ENCODE measurements at places on chromosomes 12 and 14.

DNA sequence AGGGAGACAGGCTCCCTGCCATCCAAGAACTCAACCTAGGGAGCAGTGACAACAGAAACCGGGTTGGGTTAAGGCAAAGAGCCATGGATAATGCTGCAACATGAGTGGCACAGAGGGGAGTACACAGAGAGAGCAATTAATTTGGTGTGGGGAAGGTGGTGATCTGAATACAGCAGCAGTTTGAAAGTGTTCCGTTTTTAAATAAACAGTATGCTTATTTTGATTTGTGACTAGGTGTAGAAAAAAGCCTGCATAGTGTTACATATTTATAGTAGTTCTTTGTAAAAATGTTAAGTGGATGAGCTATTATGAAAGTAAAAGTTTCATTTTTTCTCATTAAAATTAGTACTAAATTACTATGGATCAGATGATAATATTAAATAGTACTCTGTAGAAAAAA lies 8.7 kb downstream of the AKAP5 start:
- no peak for DNase-seq

DNA sequence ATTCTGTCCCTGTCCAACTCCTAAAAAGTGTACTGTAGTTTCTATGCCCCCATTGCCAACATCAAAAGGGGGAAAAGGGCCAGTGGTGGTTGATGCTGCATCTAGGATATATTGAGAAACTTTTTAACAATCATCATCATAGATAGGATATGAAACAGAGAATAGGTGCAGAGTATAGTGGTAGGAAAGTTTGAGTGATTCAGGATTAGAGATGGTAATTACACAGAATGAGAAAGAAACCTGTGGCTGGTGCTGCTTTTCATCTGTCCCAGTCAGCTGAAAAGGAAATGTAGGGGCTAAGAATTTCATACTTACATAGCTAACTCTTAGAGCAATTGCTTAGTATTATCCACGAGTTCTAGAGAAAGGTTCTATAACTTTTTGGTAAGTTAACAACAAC lies 67.6 kb downstream of the GTF2A1 start:
- no peak for DNase-seq

GRCh38 chr14:51298895-51299294 lies 58.8 kb downstream of the TMX1 start:
- no peak for DNase-seq

- DNase-seq = peak; percentile 67
Measured at GRCh38 chr14:91315844-91316267, 71.4 kb upstream of the GPR68 start.

- DNase-seq = no peak
Measured at GRCh38 chr14:36505181-36505815, 14.7 kb downstream of the NKX2-1 start.

DNA sequence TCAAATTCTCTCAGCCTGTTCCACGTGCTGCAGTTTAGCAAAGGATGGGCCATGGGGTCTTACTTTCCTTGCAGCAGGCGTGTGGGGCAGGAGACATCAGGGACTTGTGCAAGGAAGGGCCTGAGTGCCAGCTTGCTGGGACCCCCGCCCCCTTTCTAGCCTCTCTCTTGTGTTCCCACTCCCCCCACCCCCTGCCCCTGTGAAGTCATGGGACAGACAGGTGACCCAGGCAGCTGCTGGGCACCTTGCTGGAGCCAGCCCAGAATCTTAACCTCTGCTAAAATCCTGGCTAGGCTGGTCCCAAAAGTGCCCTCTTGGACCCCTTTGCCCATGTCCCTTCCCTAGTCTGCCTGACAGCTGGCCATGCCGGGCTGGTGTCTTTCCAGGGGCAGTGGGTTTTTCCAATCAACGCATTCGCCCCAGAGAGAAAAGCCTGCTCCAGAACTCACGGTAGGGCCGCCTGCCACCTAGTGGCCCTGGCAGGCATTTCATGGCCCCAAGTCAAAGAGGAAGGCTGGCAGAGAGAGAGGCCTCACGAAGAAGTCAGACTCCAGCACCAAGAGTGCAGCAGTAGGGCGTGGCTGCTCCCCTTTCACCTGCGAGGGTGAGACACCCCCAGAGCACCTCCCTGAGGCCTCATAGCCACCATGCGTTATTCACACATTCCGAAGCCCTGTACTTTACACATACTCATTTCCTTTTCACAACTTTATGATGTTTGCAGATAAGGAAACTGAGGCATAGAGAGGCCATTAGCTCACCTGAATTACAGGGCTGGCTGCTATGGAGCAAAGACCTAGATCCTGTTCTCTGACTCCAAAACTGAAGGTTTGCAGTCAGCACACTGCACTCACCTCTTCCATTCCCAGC lies 67.4 kb downstream of the LGMN start:
- DNase-seq = peak; percentile 85

DNA sequence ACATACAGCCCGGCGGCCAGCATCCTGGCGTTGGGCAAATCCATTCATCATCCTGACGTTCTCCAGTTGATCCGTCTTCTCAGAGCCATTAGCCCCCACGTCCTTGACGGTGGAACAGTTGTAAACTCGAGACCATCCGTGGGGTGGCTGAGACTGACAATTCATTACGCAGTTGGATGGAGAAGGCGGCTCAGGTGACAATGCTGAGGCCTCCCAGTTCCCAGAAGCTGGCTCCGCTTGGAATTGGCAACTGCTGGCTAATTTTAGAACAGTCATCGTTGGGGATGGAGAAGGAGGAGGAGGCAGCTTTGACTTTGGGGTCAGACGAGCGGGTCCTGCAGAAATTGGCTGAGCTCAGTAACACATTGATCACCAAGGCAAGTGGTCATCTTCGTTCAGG lies 186.5 kb downstream of the PHETA1 start:
- no peak for DNase-seq

- no peak for DNase-seq
Measured at GRCh38 chr14:77303417-77304156, 17.1 kb downstream of the POMT2 start.

DNA sequence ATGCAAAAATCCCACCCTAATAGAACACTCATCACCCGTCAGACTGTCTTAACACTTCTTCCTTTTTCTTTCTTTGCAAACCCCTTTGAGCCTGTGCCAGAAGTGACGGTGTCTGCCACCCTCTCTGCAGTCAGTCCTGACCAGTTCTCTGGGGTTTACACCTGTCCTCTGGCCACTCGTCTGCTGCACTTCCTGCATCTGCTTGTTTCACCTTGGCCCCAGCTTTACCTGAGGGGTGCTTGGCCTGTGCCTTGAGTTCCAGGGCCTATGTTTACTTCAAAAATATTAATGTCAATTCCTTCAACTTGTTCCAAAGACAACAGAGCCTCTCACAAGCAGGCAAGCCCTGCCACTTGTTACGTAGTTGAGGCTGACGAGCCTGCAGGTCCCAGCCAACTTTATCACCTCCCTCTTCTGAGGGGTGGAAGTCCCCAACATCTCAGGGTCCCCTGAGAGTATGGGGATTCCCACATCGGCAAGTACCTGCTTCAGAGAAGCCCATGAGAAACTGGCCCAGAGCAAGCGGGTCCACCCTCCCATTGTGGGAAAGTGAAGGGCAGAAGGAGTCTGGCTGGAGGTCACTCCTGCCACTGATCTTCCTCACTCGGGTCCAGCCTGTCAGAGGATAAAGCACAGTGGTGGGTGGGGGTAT lies 205.4 kb downstream of the DAD1 start:
- peak; percentile 28 for DNase-seq

DNA sequence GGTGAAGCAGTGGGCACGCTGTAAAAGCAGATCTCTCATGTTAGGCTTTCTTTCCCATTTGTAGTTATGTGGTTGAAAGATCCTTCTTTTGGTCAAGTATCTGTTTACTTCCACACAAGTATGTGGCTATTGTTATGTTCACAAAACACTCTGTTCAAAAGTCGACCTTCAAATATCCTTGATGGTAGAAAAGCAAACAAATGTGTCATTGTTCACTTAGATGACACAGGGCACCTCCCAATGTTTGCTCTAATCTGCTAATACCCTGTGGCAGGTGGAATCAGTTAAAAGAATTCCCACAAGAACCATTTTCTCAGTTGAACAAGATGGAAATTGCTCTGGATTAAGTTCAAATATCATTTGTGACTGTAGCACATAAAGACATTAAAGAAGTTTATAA lies 43.6 kb upstream of the NAA30 start:
- DNase-seq = no peak

GRCh38 chr12:24945039-24945438 lies 3.9 kb downstream of the BCAT1 start:
- no peak for DNase-seq

DNA sequence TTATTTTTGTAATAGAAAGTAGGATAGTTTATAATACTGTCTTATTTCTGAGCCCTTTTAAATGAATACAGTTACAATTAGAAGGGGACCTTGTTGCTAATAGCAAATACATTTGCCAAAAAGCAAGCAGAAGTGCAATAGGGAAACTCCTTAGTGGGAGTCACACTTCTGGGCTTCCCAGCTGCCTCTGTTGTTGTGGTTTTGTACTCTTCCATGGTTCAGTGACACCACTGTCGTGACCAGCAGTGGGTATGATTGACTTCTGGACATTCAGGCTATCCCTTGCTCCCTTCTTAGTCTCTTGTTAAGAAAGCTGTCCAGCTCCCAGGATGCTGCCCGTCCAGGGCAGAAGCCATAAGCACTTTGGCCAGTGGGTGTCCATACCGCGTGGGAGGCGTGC lies 22.6 kb downstream of the TCTN1 start:
- no peak for DNase-seq

DNA sequence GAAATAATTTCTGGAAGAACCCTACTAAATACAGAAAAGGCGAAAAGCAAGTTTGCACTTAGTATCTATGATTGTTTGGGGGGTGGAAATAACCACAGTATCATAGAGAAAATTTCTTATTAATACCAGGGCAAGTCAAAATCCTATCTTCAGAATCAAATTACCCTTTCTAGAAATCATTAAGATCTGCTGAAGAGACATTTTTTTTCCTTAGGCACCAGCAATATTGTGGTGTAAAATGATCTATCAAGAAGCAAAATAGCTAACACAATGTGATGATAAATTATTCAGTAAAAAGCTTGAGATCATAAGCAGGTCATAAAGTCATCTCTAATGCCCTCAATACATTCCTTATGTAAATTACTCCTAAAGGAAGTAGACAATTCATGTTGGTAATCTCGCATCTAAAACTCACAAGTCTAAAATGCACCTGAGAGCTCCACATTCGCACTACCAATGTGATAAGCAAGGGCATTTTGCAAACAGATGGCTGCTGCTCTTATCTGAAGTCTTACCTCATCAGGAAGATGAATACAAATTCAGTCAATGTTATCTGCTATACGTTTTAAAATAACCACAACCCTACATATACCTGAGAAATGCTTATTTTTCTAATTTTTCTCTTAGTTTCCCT lies 14.6 kb downstream of the HEATR5A start:
- DNase-seq = no peak

All from transverse colon (tissue), 4 donors.